ENCODE measurements at places on chromosomes 13 and 19. TPM values are rescaled to one million over a fixed set of nuclear protein-coding genes. Genes with fewer than 3 reads are reported as not detected.

CAPN12 gene
- not detected for total RNA-seq

TMEM161A gene
- total RNA-seq: 28.9 TPM

ZNF534 gene
- not detected for total RNA-seq

FXYD1 gene
- 2.4 TPM for total RNA-seq
